ENCODE measurements at places on chromosomes 11 and 22.

- DNase-seq, result peak; percentile 14
Observed at GRCh38 chr22:50317674-50318073, 9.1 kb downstream of the DENND6B start.

DNA sequence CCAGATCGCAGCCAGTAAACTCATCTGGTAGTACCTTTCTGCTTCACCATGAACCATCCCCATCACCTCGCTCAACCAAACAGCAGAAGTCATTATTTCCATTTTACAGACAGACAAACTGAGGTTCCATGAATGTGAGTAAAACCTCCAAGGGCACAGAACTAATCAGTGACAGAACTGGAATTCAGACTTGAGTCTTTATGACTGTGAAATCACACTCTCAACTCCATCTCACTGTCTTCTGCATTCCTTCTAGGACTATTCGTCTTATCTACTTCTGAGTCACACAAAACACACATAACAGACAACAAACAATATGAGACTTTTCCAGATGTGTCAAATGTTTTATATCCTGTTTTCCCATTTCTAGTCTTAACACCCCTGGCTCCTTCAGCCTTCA lies 9.3 kb upstream of the NUP50 start:
- no peak for DNase-seq

DNA sequence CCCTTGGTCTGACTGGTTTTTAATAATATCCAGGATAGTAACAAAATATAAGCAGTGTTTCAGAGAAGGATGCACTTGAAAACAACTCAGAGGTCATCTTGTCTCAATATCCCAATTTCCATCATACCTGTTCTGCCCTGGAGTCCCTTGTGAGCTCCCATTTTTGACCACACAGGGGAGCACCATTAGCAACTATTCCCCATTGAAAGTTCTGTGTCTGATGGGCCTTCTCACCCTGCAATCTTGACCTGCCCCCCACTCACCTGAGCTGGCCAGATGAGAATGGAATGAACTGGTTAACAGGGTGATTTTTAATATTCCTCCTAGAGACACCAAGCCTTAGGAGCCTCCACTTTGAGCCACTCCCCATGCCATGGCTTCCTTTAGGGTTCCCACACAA lies 3.8 kb upstream of the CAPN5 start:
- no peak for DNase-seq

GRCh38 chr22:32737811-32738497 lies 63.6 kb upstream of the TIMP3 start:
- no peak for DNase-seq

GRCh38 chr11:97163631-97164191 lies 773.9 kb downstream of the JRKL start:
- peak; percentile 77 for DNase-seq

DNA sequence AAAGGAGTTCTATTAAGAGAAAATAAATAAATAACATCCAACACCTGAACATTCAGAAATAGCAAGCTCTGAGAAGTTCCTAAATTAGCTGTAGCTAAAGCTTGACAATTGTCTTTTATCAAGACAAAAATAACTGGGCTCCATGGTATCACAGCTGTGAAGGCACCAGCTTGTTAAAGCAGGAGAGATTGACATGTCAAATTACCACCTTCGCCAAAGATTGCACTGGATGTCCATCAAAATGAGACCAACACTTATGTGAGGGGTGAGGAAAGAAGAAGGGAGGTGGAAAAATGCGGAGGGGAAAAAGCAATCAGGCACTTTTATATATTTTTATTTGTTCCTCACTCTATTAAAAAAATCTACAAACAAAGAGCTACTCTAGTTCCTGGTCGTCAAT lies 1827.5 kb upstream of the RAG2 start:
- DNase-seq, result no peak

GRCh38 chr22:22168190-22168940 lies 76.2 kb upstream of the VPREB1 start:
- no peak for DNase-seq

DNA sequence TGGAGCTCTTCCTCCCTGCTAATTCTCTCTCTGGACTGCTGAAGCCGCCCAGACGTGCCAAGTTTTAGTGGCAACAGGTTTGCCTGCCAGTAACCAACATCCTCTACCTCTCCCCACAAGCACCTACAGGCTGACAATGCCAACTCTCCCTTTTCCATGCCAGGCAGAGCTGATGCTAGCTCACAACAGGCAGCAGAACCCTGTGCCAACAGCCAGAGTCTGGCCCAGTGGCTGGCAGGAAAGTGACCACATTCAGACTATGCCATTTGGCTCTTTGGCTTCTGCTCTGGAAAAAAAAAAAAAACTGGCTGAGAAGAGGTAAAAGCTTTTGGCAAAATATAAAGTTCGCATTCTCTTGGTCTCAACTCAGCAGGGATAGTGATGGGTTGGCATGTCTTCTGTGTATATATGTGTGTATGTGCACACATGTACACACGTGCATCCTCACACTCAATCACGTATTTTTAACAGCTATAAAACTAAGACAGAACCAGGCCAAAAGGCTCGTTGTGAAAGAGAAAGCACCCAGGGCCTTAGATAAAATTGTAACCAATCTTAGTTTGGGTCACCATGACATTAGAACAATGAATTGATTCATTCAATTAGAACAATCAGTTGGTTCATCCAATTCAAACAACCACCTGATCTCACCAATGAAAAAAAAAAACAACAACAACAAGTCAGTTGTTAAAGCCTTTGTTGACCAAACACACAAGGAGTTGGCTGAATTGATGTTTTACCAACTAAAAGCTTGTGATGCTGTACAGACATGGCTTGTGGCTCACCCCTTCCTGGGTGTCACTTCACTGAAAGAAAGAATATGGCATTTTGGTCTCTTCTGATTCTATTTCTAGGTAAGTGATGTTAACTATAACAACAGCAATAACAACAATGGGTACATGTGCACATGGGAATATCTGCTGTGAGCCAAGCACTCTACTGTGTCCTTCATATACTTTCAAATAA lies 48.6 kb downstream of the TRIM29 start:
- no peak for DNase-seq

DNA sequence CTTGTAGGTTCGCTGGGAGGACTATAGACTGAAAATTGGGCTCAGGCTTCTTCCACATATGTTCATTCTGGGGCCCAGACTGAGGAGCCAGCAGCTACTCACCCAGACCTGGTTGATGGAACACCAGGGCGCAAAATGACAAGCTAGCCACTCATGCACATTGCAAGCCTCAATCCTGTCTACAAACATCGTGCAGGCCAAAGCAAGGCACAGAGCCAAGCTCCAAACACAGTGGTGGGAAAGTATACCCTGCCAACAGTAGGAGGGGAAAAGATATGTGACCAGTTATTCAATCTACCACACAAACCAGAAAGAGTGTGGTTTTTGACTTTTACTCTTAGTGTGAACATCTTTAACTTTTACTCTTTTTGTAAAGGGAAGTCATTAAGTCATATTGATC lies 660.5 kb downstream of the NTM start:
- no peak for DNase-seq

- no peak for DNase-seq
Observed at GRCh38 chr11:91231226-91231625, 993.4 kb upstream of the FAT3 start.
